SHP77 treated with DMSO at 0.1 percent for 48 hours (cell line): ENCODE measurements at places on chromosomes 4 and X.

DNA sequence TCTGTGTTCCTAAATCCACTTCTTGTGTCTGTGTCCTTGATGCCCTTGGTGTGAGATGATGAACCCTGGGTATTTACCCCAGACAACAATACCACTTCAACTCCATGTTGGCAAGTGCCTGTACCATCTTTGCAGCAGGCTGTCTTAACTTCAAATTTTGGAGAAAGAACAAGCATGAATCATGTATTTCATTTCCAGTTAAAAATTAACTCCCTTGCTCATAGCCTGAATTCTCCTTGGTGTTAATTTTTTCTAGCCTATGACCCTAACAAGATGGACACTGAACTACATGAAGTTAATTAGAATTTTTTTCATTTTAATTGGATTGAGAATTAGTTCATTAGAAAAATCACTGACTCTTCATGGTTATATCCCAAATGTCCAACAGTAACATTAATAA is 267.8 kb upstream of the INTU start:
- DNase-seq, result no peak

GRCh38 chr4:127997534-127998388 is 32.6 kb downstream of the ABHD18 start:
- no peak for DNase-seq

- no peak for DNase-seq
These were observed 11.1 kb downstream of the APEX2 start for GRCh38 chrX:55011294-55011693.

- DNase-seq, result no peak
These were observed 130.6 kb downstream of the SLC7A11 start for GRCh38 chr4:138111462-138112000.

- no peak for DNase-seq
These were observed 42.4 kb upstream of the SLC39A8 start for GRCh38 chr4:102387552-102388150.

DNA sequence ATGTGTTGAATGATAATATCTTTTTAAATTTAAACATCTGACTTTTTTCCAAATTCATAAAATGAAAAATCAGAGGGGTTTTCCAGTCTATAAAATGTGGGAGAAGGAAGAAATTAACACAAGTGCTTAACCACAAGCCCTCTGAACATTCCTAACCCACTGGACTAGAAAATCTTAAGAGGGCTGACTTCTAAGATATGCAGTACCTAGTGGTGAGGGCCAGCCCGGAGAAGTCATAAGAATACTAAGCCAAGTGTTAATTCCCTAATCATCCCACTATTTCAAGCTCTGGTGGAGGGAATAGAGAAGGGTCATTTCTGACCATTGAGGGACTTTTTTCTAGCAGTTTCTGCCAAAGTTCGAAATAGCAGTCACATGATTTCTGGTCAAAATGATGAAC is 86.9 kb upstream of the NEIL3 start:
- DNase-seq, result no peak
